GM12878 (cell line): ENCODE measurements at places on chromosomes 3 and 15. TPM values are rescaled to one million over a fixed set of nuclear protein-coding genes. Genes with fewer than 3 reads are reported as not detected.
A peak's percentile ranks its signal among the peaks of the same experiment; 100 is the strongest.

The MUC20 gene
- total RNA-seq = 0.13 and 0.46 TPM in 2 replicates

- H3K4me3 ChIP-seq = peak overlapping the region; percentile 85
- H3K36me3 ChIP-seq = no peaks in the 10 kb centered on the region
- H3K27me3 ChIP-seq = no peaks in the 10 kb centered on the region
- no peak for DNase-seq
- H3K4me1 ChIP-seq = peaks cover 8% of the 10 kb centered on the region
- H3K27ac ChIP-seq = peak overlapping the region; percentile 70
Observed at GRCh38 chr15:40471808-40472150, 995 bp downstream of the CHST14 start.

The ADGRG7 gene
- 0.21 TPM in 1 of 2 replicates, not detected in the other for total RNA-seq

DNA sequence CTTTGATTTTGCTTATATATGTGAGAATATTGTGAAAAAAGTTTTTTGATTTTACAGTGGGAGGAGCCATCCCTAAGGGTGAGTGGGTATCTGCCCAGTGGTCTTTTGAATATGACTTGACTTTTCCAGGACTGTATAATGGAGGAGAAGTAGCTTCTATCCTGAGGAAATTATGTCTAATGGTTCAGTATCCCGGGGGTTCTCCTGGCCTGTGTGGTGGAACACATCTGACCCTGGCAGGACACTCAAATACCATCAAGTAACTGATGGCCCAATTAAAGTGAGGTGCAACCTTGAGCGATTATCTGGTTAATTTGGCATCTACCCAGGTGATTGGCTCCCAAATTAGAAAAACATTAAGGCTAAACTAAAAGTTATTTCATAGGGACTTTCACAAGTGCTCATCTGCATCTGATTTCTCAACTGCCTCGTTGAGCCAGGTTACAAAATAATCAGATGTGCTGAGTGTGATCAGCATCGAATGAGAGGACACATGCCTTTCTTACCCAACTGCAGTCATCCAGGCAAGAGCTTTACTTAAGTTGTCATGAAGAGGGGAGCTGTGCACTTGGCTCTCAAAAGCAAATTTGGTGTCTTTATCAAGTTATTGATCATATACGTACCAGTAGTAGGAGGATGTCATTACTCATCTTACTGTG lies 201.4 kb downstream of the IL5RA start:
- no peak overlapping the region for H3K27ac ChIP-seq
- no peak for DNase-seq
- H3K4me3 ChIP-seq = no peak overlapping the region
- no peaks in the 10 kb centered on the region for H3K27me3 ChIP-seq

DNA sequence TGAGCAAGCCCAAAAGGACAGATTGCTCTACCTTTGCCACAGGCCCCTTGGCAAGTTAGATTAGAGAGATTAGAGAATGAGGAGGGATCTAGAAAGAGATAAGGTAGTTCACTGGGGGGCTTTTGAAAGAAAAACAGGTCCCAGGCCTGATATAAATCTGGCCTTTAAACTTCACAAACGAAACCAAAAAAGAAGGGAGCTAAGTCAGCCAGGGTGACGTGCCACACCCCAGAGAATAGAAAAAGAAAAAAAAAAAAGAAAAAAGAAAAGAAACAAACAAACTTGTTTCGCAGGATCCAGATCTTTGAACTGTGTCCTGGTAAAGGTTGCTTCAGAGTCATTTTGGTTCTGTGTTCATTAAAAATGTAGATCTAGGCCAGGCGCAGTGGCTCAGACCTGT lies 3.6 kb downstream of the KAT2B start:
- H3K36me3 ChIP-seq = no peaks in the 10 kb centered on the region
- H3K4me1 ChIP-seq = peaks cover 33% of the 10 kb centered on the region
- H3K4me3 ChIP-seq = peak overlapping the region; percentile 53
- H3K27me3 ChIP-seq = no peaks in the 10 kb centered on the region
- peak overlapping the region; percentile 67 for H3K27ac ChIP-seq

DNA sequence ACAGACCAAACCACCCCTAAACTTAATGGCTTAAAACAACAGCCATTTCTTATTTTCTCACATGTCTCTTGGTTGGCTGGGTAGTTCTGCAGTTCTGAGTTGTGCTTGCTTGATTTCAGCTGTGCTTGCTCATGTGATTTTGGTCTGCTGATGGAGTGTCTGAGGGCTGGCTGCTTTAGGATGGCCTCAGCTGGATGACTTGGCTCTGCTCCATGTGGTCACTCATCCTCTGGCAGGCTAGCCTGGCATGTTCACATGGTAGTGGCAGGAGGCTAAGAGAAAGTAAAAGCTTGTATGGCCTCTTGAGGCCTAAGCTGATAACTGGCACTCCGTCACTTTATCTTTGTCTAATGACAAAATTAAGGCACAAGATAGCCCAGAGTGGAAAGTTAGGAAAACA lies 4.1 kb downstream of the SV2B start:
- H3K4me1 ChIP-seq = no peaks in the 10 kb centered on the region
- DNase-seq = no peak
- H3K27me3 ChIP-seq = peaks cover 13% of the 10 kb centered on the region

The COPB2 gene
- 93.6 and 98.6 TPM in 2 replicates for total RNA-seq

The LRTM1 gene
- not detected in 2 replicates for total RNA-seq

- no peaks in the 10 kb centered on the region; the same call in 1 of the 2 replicates for H3K4me1 ChIP-seq
- H3K27ac ChIP-seq = peak within 1 kb of the TSS; percentile 65
- H3K27me3 ChIP-seq = no peaks in the 10 kb centered on the region
- DNase-seq = no peak
- peak within 1 kb of the TSS; percentile 89 for H3K4me3 ChIP-seq
Observed at GRCh38 chr15:55289746-55290527, at the start of gene RAB27A. RAB27A (minus strand) TSS chr15:55289813; CDS start chr15:55234934, 54,879 bp downstream.

- H3K36me3 ChIP-seq = no peaks in the 10 kb centered on the region
- no peak for DNase-seq
- H3K27ac ChIP-seq = no peak overlapping the region
- no peak overlapping the region for H3K4me3 ChIP-seq
- H3K27me3 ChIP-seq = no peaks in the 10 kb centered on the region
- H3K4me1 ChIP-seq = no peaks in the 10 kb centered on the region
Observed at GRCh38 chr3:17333446-17333845, 409.0 kb downstream of the TBC1D5 start.

DNA sequence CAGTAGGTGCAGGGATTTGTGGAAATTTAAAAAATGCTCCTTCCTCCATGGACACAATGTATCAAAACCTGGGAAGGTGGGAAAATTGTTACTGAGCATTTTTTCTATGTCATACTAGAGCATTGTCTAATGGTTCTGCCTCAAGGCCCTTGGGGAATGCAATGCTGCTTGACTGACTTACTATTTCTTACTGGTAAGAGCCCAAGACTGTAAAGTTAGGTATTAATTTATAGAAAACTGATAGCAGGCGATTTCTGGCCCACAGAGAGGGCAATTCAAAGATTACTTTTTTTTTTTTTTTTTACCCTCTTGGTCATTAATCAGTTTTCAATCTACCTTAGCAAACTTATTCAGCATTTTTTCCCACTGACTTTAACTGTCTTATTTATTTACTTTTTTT lies 38.5 kb upstream of the MRPL3 start:
- H3K27ac ChIP-seq = no peak overlapping the region
- H3K27me3 ChIP-seq = no peaks in the 10 kb centered on the region
- H3K4me3 ChIP-seq = no peak overlapping the region
- no peak for DNase-seq

The ISL2 gene
- 0.26 TPM in 1 of 2 replicates, not detected in the other for total RNA-seq

DNA sequence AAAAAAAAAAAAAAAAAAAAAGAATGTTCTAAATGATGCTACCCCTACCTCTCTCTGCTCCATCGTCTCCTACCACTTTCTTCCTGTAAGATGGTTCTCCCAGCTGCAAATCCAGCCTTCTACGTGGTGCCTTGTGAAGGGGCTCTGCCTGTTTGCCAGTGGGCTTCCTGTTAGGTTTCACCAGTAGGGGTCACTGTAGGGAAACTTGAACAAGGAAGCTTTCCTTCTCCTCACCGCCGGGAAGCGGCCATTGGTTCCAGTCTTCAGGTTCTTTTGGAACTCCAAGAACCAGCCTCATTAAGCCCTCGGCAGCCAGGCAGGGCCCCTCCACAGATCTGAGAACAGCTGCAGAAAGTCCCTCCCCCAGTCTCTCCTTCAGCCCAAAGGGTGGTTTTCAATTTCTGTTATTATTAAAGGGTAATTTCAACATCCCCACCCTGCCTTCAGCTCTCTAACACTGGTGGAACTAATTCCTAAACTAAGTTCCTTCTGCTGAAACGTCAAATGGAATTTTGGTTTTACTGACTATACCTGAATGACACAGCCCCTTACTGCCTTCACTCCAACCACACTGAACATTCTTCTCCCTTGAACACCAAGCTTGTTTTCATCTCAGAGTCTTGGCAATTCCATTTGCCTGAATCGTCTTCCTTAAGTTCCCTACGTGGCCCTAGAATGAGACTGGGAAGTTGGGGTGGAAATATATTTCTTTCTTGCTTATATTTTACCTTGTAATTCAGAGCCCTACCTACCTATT lies 13.5 kb downstream of the MCCC1 start:
- DNase-seq = no peak
- H3K4me3 ChIP-seq = no peak overlapping the region
- H3K27ac ChIP-seq = no peak overlapping the region
- H3K27me3 ChIP-seq = no peaks in the 10 kb centered on the region

The BBS4 gene
- total RNA-seq = 9.1 and 9.4 TPM in 2 replicates

- no peak overlapping the region for H3K27ac ChIP-seq
- H3K4me3 ChIP-seq = no peak overlapping the region
- no peak for DNase-seq
- no peaks in the 10 kb centered on the region for H3K36me3 ChIP-seq
- no peaks in the 10 kb centered on the region for H3K27me3 ChIP-seq
Observed at GRCh38 chr3:89314454-89315098, 207.2 kb downstream of the EPHA3 start.

- no peaks in the 10 kb centered on the region for H3K4me1 ChIP-seq
- no peaks in the 10 kb centered on the region for H3K27me3 ChIP-seq
- H3K36me3 ChIP-seq = no peaks in the 10 kb centered on the region
- no peak overlapping the region for H3K4me3 ChIP-seq
- no peak overlapping the region for H3K27ac ChIP-seq
- no peak for DNase-seq
Observed at GRCh38 chr3:76203578-76203977, 418.2 kb upstream of the ZNF717 start.

GRCh38 chr3:188769831-188770230 lies 401.9 kb upstream of the TPRG1 start:
- DNase-seq = no peak
- H3K4me3 ChIP-seq = no peak overlapping the region
- H3K27ac ChIP-seq = no peak overlapping the region
- H3K36me3 ChIP-seq = no peaks in the 10 kb centered on the region
- no peaks in the 10 kb centered on the region for H3K27me3 ChIP-seq

DNA sequence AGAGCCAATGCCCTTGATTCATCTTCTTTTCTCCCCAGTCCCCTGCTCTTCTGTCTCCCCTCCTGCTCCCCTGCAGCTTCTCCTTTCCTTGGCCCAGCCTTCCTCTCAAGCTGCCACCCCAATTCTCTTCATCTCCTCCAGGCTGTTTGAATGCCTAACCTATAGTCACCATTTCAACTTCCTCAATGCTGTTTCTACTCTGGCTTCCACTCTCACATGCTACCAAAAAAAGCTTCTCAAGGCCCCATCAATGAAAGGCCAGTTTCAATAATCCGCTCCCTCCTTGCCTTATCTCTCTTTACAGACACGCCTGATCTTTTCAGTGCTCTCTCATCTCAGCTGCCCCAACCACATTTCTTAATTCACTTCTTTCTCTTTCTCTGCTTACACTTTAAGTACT lies 212.2 kb upstream of the GPR149 start:
- H3K4me3 ChIP-seq = no peak overlapping the region
- H3K36me3 ChIP-seq = no peaks in the 10 kb centered on the region
- H3K27ac ChIP-seq = no peak overlapping the region

DNA sequence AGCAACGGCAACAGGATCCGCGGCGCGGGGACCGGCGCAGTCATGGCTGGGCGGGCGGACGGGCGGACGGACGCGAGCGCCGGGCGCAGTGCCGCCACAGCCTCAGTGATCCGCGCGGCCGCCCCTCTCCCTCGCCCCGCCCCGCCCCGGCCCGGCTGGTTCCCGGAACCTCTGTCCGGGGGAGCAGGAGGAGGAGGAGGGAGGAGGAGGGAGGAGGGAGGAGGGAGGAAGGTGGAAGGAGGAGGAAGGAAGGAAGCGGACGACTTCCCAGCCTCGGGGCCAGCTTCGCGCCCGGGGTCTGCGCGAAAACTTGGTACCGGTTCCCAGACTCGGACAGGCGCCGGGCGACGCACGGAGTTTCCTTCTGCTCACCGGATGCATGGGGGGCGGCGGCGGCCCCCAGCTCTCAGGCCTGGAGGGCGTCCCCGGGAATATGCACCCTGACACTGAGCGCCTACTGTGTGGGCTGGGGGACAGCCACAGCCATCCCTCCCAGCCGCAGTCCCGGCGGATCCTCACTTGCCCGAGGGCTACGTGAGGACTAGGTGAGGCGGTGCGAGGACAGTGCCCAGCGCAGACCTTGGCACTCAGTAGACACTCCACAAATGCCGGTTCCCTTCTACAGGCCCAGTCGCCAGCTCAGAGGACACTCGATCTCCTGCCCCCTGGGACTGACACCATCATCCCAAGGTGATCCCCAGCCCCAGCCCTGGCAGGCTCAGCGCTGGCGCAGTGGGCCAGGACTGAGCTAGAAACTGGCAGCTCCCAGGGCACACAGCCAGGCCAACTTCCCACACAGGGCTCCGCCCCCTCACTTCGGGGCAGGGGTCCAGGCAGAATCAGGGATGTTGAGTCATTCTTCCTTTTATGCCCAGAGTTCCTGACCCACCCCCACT lies at the start of gene SHISA5:
Gene SHISA5, minus strand, starts transcription at position 124 of the 896 bp plus-strand sequence. Its CDS starts 80 bp downstream, at position 44.
- H3K4me3 ChIP-seq = peak within 1 kb of the TSS; percentile 73
- no peaks in the 10 kb centered on the region for H3K36me3 ChIP-seq
- H3K27me3 ChIP-seq = no peaks in the 10 kb centered on the region
- H3K4me1 ChIP-seq = peaks cover 6% of the 10 kb centered on the region
- no peak within 1 kb of the TSS for H3K27ac ChIP-seq

The TMC3 gene
- total RNA-seq = not detected in 2 replicates

GRCh38 chr3:67715971-67716370 lies 61.6 kb upstream of the SUCLG2 start:
- no peaks in the 10 kb centered on the region for H3K27me3 ChIP-seq
- H3K4me3 ChIP-seq = no peak overlapping the region
- no peaks in the 10 kb centered on the region for H3K4me1 ChIP-seq
- no peak for DNase-seq
- no peak overlapping the region for H3K27ac ChIP-seq

The ALG1L2 gene
- not detected in 2 replicates for total RNA-seq
